ENCODE measurements at places on chromosomes 3 and 15.

- no peak for DNase-seq
These were observed 204.3 kb downstream of the SUCLG2 start for GRCh38 chr3:67450153-67450552.

GRCh38 chr3:34212175-34212574 is 413.7 kb downstream of the PDCD6IP start:
- DNase-seq: no peak

DNA sequence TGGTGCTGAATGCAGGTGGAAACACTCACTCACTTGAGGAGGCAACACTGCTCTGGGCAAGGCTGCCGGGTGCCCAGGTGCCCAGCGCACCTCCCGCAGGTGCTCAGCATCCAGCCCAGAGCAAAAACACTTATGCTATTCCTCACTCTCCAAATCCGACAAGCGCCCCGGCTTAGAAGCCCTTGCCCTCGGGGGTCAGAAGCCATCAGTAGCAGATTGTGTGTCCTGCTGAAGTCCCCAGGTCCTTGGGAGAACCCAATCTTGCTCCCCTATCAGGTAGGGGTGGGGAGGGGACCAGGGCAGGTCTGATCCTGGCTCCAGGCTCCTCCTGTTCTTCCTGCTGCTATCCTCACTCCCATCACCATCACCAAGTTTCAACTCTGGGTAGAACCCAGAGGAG is 46.7 kb downstream of the TLE3 start:
- no peak for DNase-seq

- DNase-seq: no peak
These were observed 440.8 kb upstream of the GBE1 start for GRCh38 chr3:82202269-82202668.

GRCh38 chr3:15557511-15557946 is 36.0 kb upstream of the COLQ start:
- DNase-seq: peak; percentile 39

- DNase-seq: no peak
These were observed 61.7 kb downstream of the AGTR1 start for GRCh38 chr3:148759430-148759829.

- DNase-seq: no peak
These were observed 181.5 kb upstream of the LPP start for GRCh38 chr3:187972454-187972853.

DNA sequence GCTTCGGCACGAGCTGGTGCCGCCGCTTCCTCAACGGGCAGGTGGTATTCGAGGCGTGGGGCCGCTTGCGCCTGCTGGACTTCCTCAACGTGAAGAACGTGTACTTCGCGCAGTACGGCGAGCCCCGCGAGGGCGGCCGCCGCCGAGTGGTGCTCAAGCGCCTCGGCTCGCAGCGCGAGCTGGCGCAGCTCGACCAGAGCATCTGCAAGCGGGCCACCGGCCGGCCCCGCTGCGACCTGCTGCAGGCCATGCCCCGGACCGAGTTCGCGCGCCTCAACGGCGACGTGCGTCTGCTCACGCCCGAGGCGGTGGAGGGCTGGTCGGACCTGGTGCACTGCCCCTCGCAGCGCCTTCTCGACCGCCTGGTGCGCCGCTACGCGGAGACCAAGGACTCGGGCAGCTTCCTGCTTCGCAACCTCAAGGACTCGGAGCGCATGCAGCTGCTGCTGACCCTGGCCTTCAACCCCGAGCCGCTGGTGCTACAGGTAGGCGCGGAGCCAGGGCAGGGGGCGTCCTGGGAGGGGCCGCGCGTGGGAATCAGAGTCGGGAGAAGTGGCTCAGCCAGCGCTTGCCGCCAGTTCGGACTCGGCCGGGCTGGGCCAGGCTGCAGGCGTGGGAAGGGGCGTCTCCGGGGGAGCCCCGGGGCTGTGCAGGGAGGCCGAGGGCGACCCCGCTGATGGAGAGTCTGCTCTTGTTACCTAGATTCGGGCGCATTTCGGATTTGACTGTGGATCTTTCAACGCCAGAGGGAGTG is 1.1 kb downstream of the DIPK2A start:
- DNase-seq: peak; percentile 96

GRCh38 chr3:191254098-191254873 is 55.2 kb downstream of the OSTN start:
- no peak for DNase-seq

DNA sequence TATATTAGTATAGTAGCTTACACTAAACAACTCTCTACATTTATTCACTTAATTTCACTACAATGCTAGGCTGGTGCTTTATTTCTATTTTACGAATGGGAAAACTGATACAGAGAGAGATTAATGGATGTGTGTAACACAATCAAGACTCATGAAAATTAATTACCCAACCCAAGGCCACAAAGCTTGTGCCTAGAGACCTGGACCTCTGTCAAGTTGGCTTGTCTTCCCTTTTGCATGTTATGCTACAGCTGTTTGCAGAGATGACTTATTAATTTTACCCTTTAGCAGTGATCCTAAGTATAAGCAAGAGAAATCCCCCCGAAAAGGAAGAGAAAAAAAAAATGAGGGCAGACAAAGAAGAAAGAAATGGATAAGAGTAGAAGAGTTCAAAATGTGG is 162.5 kb downstream of the C3orf38 start:
- no peak for DNase-seq

GRCh38 chr3:195900436-195901355 is 7.7 kb downstream of the TNK2 start:
- DNase-seq: peak; percentile 48

DNA sequence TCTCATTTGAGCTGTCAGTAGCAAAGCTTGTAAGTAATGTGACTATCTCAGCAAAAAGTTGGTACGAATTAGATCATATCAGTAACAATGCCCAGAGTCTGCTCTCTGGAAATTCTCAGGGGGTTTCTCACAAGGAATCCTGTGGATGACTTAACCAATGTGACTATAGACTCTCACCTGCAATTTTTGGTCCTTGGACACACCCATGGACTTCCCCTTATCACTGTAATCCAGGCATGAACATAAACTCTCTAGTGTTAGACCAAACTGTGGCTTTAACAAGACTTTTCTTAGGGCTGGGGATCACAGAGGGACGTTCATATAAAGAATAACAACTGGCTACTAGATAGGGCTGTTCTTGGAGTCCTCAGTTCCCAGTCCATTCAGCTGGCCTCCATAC is 3.9 kb upstream of the ZNF80 start:
- no peak for DNase-seq

- no peak for DNase-seq
These were observed 42.3 kb downstream of the TM4SF18 start for GRCh38 chr3:149291178-149291577.

GRCh38 chr3:188253800-188254452 is 100.0 kb downstream of the LPP start:
- DNase-seq: no peak

DNA sequence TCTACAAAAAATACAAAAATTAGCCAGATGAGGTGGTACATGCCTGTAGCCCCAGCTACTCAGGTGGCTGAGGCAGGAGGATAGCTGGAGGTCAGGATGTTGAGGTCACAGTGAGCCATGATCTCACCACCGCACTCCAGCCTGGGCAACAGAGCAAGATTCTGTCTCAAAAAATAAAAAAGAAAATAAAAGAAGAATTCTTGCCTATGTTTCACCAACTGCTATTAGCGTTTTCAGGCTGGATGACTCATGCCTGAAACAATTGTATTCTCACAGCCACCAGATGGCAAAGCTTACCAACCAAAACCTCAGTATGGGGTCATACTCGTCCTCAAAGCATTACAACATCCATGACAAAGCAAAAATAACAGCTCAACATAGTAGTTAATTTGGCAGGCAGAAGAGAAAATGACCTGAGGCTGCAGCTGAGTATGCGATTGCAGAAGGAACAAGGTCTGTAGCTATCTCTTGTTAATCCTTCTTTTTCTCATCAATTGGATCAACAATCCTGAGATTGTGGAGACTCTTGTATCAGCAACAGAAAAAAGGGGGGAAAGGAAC is 52.2 kb downstream of the TP53BP1 start:
- peak; percentile 16 for DNase-seq

DNA sequence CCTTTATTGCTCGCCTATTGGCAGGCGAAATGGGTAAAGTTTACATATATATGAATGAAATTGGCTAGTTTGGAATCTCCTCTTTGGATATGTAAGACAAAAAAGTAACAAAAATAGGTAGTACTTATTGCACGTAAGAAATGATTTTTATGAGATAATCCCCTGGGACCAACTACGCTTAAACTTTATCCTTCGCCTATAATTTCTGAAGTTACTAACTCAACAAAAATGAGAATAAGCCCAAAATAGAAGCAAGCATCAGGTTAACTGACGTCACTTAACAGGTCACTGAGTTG is 438 bp upstream of the SLC49A4 start:
- DNase-seq: no peak

GRCh38 chr3:192171213-192171612 is 556.1 kb downstream of the FGF12 start:
- DNase-seq: no peak

DNA sequence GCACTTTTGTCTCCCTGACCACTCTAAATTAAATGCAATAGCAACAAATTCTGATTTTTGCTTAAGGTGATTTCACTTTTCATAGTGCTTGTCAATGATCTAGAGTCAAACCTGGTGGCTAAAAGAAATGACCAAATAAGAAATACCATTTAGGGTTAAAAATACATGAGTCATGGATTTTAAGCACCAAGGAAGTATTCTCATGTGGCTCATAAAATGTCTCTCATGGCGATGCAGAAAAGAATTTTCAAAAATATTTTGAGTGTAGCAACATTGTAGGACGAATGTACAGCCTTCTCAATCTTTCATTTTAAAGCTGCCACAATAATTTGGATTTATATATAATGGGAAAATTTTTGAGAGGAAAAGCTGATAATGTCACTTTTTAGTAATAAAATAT is 193.6 kb downstream of the EPHA3 start:
- DNase-seq: no peak

DNA sequence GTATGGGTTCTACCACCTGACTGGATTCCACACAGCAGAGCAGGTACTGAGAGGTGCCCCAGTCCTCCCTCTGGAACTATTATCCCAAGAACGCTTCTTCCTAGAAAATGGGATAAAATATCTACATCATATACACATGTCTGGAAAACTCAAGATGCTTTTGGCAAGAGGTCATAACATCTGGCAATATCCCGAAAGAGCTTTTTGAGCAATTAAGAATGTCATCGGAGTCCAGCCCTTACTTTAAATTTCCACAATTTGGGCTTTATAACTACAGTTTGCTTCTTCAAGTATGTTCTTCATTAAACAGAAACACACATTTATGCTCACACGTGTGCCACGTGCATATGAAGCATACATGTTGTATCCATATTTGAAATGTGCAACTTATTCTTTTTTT is 365.9 kb upstream of the THBS1 start:
- no peak for DNase-seq

DNA sequence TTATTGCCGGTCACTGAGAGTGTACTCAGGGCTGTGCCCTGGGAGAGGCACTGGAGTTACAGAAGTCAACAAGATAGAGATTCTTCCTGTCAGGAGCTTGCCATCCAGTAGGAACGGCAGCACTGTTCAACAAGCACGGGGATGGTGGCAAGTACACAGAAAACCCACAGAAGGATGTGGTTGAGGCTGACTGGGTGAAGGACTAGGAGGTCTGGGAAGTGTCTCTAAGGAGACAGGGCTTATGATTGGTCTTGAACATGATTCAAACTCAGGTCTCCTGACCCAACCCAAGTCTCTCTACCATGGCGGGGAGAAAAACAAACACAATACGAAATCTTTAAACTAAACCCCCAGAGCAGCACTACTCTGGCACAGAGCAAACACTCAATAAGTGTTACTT is 37.6 kb downstream of the ERICH6 start:
- DNase-seq: no peak

GRCh38 chr3:5096336-5097008 is 25.6 kb upstream of the ARL8B start:
- DNase-seq: peak; percentile 47

DNA sequence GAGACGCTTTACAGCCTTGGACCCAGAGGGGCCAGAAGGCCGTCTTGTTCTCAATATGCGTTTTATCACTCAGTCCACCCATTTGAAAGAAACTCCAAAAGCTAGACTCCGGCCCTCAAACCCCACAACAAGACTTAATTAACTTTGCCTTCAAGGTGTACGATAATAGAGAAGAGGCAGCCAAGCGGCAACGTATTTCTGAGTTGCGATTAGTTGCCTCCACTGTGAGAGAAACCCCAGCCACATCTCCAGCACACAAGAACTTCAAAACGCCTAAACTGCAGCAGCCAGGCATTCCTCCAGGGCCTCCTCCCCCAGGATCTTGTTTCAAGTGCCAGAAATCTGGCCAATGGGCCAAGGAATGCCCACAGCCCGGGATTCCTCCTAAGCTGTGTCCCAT is 17.4 kb upstream of the INO80 start:
- peak; percentile 7 for DNase-seq

- DNase-seq: no peak
These were observed 23.6 kb downstream of the VEPH1 start for GRCh38 chr3:157479464-157480243.

DNA sequence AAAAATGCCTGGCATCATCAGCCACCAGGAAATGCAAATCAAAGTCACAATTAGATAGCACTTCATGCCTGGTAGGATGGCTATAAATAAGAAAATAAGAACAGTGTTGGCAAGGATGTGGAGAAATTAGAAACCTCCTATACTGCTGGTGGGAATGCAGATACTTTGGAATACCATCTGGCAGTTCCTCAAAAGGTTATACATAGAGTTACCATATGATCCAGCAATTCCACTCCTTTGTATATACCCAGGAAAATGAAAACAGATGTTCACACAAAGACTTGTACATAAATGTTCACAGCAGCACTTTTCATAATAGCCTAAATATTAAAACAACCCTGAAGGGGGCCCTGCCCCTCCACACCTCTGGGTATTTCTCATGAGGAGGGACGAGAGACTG is 13.7 kb downstream of the ACSBG1 start:
- no peak for DNase-seq

GRCh38 chr3:12470111-12470510 is 14.2 kb upstream of the TSEN2 start:
- no peak for DNase-seq

- DNase-seq: no peak
These were observed 231.5 kb downstream of the ALCAM start for GRCh38 chr3:105598042-105598796.

DNA sequence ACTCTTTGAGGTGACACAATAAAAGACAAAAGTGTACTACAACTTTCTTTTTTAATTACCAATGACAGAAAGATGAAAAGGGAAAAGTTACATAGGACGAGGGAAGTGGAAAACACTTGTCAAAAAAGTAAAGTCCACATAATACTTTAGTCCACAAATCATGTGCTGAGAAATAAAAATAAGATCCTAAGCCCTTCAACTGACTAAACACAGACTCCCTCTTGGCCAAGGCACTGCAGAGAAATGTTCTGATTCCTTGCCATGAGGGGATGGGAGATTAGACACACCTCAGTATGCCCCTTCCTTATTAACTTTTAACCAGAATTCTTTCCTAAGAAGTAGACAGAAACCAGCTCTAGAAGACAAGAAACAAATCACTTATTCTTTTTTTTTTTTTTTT is 59.5 kb upstream of the TGFBR2 start:
- no peak for DNase-seq

GRCh38 chr15:25244731-25245585 is 193.9 kb downstream of the UBE3A start:
- DNase-seq: no peak

- no peak for DNase-seq
These were observed 164.4 kb downstream of the GHSR start for GRCh38 chr3:172283841-172284357.

- no peak for DNase-seq
These were observed 17.9 kb downstream of the DNAH1 start for GRCh38 chr3:52333869-52334557.

Measured in retina (tissue), 1 donor.